Right ventricle myocardium superior (tissue), 1 donor: ENCODE measurements at places on chromosomes 4 and X. TPM values are rescaled to one million over a fixed set of nuclear protein-coding genes. Genes with fewer than 3 reads are reported as not detected.

The ATP1B4 gene
- not detected for total RNA-seq

The RAI2 gene
- 18.1 TPM for total RNA-seq

The JAKMIP1 gene
- not detected for total RNA-seq

- no peak for DNase-seq
These were observed 1415.6 kb upstream of the PCDH7 start for GRCh38 chr4:29304595-29304994.

DNA sequence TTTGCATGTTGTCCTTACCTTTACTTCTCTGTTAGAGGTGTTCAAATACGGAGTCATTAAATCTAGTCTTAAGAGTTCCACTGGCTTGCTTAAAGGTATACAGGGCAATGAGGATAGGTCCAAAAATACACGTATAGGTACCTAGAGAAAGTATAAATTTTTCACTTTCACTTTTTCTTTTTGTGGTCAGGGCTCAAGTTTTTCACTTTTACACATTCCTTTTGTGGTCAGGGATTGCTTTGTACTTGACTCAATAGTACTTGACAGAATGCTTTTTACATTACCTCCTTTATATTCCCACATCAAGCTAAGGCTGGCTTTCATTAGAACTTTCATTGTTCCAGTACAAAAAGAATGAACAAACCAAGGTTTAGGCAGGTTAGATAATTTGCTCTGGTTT lies 21.7 kb downstream of the TMEM184C start:
- DNase-seq: no peak

DNA sequence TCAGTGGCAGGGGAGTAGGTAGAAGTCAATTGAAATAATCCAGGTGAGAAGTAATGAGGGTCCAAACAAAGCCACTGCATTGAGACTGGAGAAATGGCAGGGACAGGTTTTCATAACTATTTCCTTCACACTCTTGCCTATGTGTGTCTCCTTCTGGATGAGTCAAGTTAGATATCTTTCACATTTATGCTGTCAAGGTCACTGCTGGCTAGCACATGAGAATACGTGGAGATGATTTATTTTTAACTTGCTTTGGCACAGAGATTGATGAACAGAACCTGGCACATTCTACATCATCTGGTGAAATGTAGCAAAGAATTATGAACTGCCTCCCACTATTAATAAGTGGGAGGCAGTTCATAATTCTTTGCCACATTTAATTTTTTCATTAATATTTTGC lies 66.7 kb upstream of the BOD1L1 start:
- no peak for DNase-seq

DNA sequence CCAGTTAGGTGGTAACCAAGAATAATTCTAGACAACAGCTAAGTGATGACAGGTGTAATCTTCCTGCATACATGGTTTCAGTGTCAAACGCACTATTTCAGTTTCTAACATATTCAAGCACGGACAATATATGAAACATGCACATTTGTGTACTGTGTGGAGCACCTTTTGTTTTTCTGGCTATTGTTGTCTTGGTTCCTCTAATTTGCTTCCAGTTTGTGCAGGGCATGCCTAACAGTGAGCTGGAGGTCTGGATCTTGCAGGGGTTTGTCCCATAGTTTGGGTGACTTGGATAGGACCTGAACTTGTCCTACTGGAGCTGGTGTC lies 70.5 kb upstream of the TBC1D9 start:
- no peak for DNase-seq

DNA sequence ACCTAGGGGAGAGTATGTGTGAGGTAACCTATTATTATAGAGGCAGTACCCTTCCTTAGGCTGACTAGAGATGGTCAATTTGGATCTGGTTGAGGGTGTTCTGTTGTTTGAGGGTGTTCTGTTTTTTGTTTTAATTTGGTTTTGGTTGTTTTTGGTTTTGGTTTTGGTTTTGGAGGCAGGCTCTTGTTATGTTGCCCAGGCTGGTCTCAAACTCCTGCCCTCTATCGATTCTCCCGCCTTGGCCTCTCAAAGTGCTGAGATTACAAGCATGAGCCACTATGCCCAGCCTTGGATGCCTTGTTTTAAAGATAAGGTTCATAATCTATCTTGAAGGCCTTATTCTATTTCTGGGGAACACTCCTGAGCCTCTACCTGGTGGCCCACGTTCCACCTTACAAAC lies 912 bp downstream of the CXorf65 start:
- DNase-seq: no peak

GRCh38 chrX:25523574-25524540 lies 508.1 kb upstream of the ARX start:
- DNase-seq: no peak
